ENCODE measurements at places on chromosomes 2 and 18.

- no peak for ATAC-seq
Measured at GRCh38 chr2:11416186-11416585, 49.8 kb downstream of the E2F6 start.

GRCh38 chr2:130371723-130372054, 15.8 kb downstream of the PTPN18 start:
- peak; percentile 47 for ATAC-seq

GRCh38 chr2:39476524-39476923, 39.4 kb upstream of the MAP4K3 start:
- no peak for ATAC-seq

GRCh38 chr18:32530947-32531651, 60.4 kb upstream of the GAREM1 start:
- no peak for ATAC-seq

- peak; percentile 81 for ATAC-seq
Measured at GRCh38 chr2:172931256-172931894, 144.3 kb upstream of the MAP3K20 start.

- ATAC-seq: peak; percentile 72
Measured at GRCh38 chr18:6591491-6591890, 138.0 kb upstream of the ARHGAP28 start.

DNA sequence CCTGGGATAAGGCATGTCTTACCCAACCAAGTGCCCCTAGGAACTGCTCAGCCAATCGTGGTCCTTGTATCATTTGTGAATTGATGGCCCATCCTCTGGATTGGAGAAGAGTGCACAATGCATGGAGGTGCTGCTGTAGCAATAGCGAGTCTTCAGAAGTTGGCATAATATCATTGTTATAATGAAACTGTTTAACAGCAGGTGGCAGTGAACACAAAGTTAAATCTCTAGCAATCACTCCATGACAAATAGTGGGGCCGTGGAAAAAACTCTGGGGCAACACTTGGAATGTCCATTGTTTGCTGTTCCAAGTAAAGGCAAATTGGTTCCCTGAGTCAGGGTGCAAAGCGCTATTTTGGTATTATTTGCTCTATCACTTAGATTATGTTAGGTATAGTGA, 11.4 kb downstream of the REG1A start:
- no peak for ATAC-seq

DNA sequence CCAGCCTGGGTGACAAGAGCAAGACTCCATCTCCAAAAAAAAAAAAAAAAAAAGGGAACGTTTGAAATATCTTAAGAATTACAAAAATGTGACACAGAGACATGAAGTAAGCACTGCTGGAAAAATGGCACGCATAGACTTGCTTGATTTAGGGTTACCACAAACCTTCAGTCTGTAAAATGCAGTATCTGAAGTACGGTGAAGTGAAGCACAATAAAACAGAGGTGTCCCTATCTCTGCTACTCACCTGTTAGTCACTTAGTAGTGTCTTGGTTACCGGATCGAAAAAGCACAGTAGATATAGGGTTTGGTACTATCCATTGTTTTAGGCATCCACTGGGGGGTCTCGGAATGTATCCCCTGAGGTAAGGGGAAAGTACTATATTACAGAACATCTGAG, 11.6 kb upstream of the GREB1L start:
- no peak for ATAC-seq

GRCh38 chr2:149738767-149739166, 151.2 kb upstream of the MMADHC start:
- ATAC-seq: peak; percentile 58
